ENCODE measurements at places on chromosomes 7 and 10.
A peak's percentile ranks its signal among the peaks of the same experiment; 100 is the strongest.

DNA sequence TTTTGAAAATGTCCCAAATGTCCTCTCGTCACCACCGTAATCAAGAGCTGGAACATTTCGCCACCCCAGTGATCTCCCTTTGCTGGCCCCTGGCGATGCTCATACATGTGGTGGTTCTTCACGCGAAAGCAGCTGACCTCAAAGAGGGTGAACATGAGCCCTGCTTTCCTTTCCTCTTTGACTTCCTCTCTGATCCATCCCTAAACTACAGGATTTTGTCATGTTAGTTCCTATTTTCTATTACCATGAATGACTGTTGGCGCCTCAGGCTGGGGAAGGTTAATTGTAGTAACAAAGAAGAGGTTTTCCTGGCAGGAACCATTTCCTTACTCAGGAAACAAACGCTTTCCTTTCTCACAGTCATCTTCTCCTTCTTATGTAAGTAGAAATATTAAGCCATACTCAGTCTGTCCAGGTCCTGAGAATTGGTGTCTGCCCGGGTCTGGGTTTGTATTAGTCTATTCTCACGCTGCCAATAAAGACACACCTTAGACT, 114.5 kb downstream of the INSYN2A start:
- DNase-seq: no peak

- no peak for DNase-seq
Observed at GRCh38 chr7:22727714-22728035, 675 bp downstream of the IL6 start.

DNA sequence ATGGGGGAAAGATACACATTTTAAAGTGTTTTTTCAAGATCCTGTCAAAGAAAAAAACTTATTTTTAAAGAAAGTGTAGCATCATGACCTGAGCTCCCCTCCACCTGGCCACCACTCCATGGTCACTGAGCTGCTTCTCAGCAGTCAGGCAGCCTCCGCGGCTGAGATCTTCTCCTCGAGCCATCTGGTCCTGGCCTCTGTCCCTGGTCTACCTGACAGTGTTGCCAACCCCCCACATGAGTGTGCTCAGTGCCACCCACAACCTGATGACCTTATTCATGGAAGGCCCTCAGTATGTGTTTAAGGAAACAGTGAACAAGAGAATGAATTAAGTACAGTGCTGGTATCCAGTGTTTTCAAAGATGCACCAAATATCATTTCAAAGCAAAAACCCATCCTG, 694.5 kb upstream of the NRP1 start:
- no peak for DNase-seq

DNA sequence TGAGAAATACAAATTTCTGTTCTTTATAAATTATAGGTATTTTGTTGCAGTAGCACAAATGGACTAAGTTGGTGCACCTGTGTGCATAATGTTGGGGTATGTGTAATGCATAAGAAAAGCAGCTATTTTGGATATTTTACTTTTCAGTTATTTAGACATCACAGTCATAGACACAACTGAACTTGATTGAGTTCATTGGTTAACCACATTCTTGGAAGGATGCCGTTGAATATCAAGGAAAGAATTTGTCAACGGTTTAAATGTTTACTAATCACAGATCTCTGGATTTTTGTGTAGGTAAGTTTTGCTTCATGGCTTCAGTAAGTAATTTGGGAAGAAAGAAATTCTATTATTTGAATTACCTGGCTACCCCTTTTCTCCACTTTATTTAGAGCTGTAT, 4.1 kb downstream of the OTUD1 start:
- no peak for DNase-seq

DNA sequence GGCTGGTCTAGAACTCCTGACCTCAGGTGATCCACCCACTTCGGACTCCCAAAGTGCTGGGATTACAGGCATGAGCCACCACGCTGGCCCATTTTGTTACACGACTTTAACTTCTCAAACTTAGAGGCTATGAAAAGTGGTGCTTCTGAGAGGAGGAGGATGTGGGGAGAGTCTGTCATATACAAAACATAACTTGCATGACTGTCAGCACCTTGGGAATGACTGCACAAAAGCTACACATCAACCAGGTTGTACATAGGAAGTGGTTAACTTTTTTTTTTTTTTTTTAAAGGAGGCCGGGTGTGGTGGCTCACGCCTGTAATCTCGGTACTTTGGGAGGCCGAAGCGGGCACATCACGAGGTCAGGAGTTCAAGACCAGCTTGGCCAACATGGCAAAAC, 43.4 kb upstream of the GSDME start:
- DNase-seq: no peak

GRCh38 chr10:124676416-124677062, 67.6 kb downstream of the FAM53B start:
- DNase-seq: no peak

DNA sequence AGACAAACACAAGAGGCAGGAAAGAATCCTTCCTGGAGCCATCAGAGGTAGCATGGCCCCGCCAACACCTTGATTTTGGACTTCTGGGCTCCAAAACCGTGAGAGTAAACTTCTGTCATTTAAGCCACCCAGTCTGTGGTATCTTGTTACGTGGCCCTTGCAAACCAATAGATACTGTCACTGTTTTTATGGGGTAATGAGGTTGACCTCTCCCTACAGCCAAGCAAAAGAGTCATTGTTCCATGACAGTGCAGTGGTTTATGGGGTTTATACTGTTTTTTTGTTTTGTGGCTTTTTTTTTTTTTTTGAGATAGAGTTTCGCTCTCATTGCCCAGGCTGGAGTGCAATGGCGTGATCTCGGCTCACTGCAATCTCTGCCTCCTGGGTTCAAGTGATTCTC, 32.8 kb downstream of the KIAA1549 start:
- no peak for DNase-seq

GRCh38 chr7:29442146-29442545, 121.5 kb upstream of the PRR15 start:
- DNase-seq: no peak

DNA sequence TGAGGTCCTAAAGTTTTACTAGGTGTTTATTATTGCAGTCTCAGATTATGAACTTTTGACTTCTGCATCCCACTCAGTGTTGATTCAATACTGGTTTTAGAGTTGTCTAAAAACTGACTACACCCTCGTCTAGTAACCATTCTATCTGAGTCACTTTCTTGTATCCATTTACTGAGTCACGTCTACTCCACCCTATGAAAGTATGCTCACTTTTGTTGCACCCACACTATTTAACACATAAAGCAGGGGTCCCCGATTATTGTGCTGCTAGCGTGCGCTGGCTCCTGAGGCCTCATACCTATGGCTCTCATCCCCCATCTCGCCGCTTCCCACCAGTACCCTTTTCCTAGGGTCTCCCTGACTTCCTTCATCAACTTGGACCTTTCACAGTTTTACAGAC, 2.0 kb downstream of the SAMD9 start:
- peak; percentile 23 for DNase-seq

GRCh38 chr7:135111379-135111778, 36.5 kb upstream of the TMEM140 start:
- no peak for DNase-seq

DNA sequence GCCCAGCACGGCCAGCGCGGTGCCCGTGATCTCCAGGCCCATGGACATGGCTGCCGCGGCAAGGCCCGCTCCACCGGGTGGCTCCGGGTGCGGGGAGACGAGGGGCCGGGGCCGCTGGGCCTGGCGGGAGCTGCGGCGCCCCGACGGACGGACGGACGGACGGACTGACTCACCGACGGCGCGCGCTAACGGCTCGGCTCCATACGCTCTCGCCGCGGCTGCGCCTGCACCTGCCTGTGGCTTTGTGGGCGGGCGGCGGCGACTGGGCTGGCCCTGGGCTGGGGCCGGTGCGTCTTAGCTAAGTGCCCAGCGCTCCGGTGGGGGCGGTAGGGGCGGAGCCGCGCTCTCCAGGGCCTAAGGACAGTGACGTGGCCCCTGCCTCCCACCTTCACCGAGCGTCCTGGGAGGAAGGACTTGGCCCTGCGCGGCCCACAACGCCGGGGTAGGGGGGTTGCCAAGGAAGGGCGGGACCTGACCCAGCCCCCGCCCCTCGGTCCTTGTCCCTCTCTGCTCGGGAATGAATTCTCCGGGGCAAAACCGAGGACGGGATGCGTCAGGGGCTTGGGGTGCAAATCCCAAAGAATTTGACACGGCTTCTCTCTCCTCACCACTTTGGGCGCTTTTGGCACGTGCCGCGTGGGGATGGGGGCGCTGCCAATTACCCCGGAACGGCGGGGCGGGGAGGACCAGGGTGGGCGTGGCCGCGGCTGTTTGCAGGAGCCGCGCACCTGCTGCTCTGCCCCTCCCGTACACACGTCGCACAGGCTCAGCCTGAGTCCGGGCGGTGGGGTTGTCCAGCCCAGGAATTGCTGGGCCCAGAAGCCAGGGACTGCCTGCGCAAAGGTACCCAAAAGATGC, at the start of gene CLDN3:
Gene CLDN3, minus strand, starts transcription at position 269 of the 858 bp plus-strand sequence. Its CDS starts 221 bp downstream, at position 48.
- no peak for DNase-seq

- DNase-seq: no peak
Observed at GRCh38 chr10:97032624-97033023, 153.1 kb downstream of the SLIT1 start.

GRCh38 chr7:41559426-41559825, 143.5 kb downstream of the INHBA start:
- no peak for DNase-seq

DNA sequence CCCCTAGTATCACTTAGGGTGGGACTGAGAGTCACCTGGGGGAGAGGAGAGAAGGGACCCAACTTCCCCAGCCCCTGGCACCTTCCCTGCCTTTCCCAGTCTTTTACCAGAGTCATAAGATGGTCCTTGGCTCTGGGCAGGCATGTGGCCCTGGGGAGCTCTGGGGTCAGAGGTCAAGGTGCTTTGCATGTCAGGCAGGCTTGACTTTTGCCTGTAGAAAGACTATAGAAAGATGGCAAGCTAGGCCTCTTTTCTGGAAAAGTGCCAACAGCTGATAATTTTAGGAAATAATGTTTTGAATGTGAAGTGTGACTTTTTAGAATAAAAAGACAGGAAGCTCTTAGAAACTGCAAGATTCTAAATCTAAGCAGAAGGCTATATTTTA, 67.5 kb downstream of the MKI67 start:
- DNase-seq: no peak

DNA sequence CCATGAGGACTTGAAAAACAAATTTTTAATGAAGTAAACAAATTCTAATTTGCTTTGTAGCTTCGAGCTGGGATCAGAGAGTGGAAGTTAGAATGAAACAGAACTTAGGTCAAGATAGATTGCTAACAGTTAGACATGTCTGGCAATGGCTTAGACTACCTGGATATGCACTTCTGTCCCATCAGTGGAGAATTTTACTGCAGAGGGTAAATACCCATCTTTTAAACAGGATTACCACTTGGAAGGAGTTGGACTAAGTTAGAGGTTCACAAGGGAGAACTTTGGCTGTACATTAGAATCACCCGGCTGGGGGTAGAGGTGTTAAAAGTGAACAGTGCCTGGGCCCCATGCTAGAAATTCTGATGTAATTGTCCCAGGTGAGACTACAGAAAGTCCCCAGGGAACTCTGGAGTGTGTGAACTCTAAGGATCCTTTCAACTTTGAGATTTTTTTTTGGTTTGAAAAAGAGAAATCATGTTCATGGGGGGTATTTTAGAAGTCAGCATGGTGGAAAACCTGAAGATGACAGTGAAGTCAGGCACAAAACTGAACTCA, 35.5 kb downstream of the ENTPD1 start:
- DNase-seq: no peak

DNA sequence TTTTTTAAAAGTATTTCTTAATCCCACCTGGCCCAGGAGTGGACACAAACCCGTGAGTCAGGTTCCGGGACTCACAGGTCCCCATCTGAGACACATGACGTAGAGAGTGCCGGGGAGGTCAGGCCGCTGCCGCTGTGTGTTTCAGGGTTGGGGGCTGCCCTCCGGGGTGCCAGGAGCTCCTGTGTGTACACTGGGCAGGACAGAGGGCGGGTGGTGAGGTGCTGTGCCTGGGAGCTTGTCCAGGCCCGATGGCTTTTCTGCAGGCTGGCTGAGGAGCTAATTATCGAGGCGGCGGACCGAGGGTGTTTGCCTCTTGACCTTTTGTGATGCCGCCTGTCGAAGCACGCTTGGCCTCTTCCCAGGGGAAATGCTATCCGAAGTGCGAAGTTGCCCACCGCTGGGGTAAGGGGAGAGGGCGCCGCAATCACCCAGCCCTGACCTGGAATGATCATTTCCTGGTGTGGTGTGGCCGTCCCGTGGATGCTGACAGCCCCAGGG, 42.1 kb downstream of the FOXL3 start:
- no peak for DNase-seq

- no peak for DNase-seq
Observed at GRCh38 chr7:40346554-40346953, 211.7 kb downstream of the SUGCT start.

DNA sequence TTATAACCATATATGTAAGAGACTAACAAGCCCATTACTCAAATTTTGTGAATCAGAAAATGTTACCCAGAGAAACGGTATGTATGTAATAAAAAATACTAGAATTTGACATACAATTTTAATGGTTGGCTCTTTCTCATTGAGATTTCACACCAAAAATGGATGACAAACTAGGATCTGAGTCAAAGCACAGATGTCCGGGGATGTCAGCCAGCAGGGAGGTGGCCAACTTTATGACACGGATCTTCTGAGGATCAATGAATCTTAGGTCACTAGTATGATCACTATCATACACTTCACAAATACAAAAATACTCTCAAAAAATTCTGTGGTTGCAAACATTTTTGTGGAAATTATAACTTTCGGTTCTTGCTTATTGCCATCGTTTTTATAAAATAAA, 173.5 kb upstream of the NFE2L3 start:
- DNase-seq: no peak
